ENCODE measurements at places on chromosomes 3 and 15.

- DNase-seq: no peak
Measured at GRCh38 chr15:88606070-88606794, 14.9 kb upstream of the AEN start.

DNA sequence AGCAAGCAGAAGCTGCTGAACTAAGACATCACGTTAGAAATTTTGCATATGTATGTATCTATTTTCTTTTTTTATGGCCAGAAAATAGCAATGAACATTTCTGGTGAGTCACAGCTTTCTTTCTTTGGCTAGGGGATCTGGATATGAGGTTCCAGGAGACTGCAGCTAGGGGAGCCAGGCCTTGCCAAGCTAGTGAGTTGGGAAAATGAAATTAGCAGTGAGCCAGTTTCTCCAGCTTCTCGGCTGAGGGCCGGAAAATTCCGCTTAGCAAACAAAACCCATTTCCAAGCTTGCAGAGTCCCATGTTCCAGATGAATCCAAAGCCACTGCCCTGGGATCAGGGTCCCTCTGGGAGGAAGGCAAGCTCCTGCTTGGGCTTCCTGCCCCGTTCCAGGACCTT, 137.6 kb downstream of the SRGAP3 start:
- DNase-seq: peak; percentile 80

GRCh38 chr3:71850654-71851053, 65.7 kb upstream of the PROK2 start:
- DNase-seq: no peak

- DNase-seq: no peak
Measured at GRCh38 chr3:127033171-127033570, 50.3 kb downstream of the PLXNA1 start.

DNA sequence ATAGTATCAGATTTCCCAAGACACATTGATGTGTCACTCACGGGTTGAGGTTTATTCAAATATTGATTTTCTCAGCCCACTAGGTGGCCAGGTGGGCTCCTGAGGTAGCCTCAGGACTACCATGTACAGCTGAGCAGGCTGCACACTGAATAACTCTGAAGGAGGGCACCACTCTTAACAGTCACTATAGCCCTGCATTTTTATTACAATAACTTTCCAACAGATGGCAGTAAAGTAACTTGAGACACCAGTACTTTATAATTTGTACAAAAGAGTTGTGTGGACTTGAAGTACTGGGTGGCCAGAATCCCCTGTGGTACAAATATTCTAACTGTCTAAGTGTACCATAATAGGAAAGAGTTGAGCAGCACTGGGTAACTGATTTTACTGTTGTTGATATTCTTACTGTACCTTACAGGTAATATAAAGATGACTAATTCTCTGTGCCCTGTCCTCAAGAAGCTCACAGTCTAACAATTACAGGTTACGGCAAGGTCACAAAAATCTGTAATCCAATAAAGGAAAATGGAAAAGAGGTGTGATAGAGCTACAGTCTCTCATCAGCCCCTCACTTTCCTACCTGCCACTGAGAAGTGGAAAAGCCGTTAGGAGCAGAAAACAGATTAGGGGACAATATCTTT, 76.0 kb downstream of the ETFA start:
- peak; percentile 44 for DNase-seq

GRCh38 chr15:70526221-70526973, 237.0 kb downstream of the UACA start:
- DNase-seq: peak; percentile 87

- peak; percentile 67 for DNase-seq
Measured at GRCh38 chr3:157066335-157067098, 93.4 kb downstream of the CCNL1 start.

- no peak for DNase-seq
Measured at GRCh38 chr3:18222686-18223085, 202.5 kb downstream of the SATB1 start.

DNA sequence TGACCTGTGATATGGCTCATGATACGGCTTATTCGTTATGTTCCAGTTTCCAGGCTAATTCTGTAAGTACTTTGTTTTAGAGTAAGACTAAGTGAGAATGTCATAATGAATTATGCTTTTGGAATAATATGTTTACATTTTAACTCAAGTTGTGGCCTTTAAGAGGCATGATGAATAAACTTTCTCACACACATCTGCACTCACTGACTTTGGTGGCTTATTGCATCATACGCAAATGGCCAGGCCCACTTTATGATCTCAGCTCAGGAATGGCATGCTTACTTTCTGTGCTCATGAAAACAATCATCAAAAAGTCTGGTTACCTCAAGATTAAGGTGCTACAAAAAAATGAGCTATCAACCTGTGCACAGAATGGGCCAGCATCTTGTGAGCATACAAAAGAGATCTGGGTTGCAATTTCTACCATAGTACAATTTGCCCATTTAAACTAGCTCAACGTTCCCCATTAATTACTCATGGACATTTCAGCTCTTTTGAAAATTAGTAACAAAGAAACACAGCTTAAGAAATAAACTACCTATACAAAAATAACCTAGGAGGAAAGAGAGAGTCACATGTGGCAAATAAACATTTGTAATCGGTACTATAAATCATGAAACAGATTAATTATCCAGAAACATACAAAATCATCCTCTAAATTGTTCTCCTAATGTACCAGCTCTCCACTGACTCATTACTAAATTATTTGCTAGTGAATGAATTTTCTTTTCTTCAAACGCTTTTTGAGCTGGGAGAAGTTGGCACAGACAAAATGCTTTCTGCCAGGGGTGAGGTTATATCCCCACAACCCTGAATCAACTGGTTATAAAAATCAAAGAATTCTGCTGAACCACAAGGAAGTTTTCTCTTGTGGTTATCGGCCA, 439.0 kb upstream of the ADAMTS9 start:
- DNase-seq: peak; percentile 80

DNA sequence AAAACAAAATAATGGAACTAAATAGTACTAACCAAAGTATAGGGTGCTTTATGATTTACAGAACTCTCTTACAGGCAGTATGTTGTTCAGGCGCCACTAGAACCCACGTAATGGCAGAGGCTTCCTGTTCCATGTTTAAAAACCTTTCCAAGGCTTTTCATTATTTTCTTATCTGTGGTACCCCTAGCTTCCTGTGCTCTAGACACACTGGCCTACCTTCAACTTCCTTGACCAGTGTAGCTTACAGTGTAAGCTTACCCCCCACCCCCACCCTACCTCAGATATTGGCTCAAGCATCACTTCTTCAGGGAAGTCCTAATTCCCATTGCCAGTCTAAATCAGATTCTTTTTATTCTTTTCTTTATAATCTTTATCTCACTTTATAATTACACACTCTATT, 2.9 kb downstream of the NR2C2 start:
- no peak for DNase-seq

DNA sequence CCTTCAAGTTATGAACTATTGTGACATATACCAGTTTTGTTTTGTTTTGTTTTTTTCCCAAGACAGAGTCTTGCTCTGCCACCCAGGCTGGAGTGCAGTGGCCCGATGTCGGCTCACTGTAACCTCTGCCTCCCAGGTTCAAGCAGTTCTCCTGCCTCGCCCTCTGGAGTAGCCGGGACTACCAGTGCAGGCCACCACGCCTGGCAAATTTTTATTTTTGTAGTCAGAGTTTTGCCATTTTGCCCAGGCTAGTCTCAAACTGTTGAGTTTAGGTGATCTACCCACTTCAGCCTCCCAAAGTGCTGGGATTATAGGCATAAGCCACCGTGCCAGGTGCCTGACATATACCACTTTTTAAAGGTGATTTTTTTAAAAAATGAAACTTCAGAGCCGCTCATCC, 74.6 kb downstream of the ARRDC4 start:
- DNase-seq: no peak

DNA sequence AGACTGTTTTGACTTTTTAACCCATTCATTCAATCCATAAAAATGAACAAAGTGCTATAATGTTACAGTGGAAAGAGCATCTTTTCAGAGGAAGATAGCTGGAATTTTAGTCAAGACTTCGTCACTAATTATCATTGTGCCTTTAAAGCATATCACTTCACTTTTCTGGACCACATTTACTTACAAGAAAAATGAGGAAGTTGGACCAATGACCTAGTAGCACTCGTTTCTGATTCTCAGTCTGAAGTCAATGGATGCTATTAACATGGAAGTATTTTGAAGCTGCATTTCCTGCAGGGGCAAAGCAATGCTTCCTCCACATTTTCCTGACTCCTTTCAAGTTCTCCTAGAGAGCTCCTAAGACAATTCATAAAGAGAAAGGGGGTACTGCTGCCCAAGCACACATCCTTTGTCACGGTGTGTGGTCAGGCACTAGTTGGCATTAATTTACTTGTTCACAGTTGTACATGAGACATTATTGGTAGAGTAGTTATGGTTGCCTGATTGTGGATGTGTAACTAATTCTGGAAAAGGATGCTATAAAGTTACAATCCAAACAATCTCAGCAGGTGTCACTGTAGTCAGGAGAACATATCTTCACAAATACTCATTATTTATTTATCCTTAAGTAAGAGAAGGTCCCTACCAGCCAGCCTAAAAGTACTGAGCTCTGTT, 1049.1 kb downstream of the FHIT start:
- DNase-seq: no peak

GRCh38 chr3:117441851-117442250, 732.3 kb downstream of the TUSC7 start:
- DNase-seq: no peak

DNA sequence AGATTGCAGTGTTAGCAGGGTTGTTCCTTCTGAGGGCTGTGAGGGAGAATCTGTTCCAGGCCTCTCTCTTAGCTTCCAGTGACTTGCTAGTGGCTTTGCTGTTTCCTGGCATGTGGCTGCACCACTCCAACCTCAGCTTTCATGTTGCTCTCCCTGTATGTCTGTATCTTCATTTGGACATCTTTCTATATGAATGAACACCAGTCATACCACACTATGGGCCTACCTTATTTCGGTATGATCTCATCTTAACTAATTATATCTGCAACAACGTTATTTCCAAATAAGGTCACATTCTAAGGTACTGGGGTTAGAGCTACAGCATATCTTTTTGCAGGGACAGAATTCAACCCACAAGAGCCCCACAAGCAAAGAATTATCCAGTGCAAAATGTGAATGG, 356.7 kb upstream of the UMPS start:
- DNase-seq: no peak

- DNase-seq: peak; percentile 30
Measured at GRCh38 chr3:159252772-159253384, 451.0 kb downstream of the MFSD1 start.

GRCh38 chr3:60107275-60107674, 1057.5 kb upstream of the CFAP20DC start:
- no peak for DNase-seq

- no peak for DNase-seq
Measured at GRCh38 chr15:94098921-94099573, 132.3 kb upstream of the MCTP2 start.

- no peak for DNase-seq
Measured at GRCh38 chr3:20062996-20063395, 22.8 kb downstream of the KAT2B start.

DNA sequence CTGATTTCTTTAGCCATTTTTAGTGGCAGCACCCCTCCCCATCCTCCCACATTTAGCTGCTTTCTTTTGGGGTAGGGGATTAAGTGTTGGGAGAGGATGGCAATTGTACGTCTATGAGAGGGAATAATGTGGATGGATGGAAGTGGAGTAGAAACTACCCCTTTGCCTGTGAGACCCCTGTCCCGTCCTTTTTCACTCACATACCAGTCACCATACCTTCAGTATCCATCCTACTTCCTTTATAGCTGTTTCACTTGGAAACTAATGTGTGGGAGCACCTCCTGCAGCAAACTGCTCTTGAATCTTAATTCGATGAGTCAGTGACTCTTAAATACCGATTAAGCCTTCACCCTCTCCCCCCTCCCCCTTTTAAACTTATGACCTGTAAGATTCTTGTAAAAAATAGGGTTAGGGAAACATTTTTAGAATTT, 730 bp downstream of the SPRED1 start:
- no peak for DNase-seq

DNA sequence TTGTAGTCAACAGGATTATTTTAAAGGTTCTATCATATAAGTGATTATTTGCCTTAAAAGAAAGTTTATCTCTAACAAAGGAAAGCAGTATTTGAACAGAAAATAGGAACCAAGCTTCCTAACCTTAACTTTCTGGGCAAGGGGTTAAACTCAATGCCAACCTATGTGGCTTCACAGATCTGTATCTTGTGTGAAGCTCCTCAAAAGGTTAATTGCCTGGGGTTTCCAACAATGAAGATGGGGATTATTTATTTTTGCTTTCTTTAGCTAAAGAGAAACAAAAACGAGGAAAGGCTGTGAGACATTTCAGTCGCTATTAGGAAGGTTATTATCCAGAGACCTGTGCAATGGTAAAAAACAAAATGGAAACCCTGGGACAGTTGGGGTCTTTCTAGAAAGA, 1.1 kb upstream of the WDR82 start:
- DNase-seq: no peak

DNA sequence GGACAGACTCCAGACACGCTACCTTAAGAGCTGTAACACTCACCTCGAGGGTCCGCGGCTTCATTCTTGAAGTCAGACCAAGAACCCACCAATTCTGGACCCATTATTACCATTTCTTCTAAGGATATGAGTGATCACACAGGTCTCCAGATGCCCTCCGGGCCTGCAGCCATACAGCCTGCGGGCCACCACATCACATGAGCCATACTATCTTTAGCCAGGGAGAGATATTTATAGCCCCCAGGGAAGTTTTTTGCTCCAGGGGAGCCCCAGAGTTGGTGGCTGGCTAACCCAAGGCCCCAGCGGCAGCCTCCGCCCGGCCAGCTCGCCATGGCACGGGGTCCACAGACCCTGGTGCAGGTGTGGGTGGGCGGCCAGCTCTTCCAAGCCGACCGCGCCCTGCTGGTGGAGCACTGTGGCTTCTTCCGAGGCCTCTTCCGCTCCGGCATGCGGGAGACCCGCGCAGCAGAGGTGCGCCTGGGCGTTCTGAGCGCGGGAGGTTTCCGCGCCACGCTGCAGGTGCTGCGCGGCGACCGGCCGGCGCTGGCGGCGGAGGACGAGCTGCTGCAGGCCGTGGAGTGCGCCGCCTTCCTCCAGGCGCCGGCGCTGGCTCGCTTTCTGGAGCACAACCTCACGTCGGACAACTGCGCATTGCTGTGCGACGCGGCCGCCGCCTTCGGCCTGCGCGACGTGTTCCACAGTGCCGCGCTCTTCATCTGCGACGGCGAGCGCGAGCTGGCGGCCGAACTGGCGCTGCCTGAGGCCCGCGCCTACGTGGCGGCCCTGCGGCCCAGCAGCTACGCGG, at the start of gene KBTBD13:
TSS of gene KBTBD13 (plus strand) at position 261 of the 805 bp plus-strand sequence. CDS start at position 331, 70 bp downstream.
- DNase-seq: no peak
